Thoracic aorta (tissue), 2 donors: ENCODE measurements at places on chromosomes 11 and 22. TPM values are rescaled to one million over a fixed set of nuclear protein-coding genes. Genes with fewer than 3 reads are reported as not detected.

GPR137 gene
- 8.7 TPM for total RNA-seq

FJX1 gene
- total RNA-seq = 5.4 TPM

TRPM5 gene
- not detected for total RNA-seq

DNA sequence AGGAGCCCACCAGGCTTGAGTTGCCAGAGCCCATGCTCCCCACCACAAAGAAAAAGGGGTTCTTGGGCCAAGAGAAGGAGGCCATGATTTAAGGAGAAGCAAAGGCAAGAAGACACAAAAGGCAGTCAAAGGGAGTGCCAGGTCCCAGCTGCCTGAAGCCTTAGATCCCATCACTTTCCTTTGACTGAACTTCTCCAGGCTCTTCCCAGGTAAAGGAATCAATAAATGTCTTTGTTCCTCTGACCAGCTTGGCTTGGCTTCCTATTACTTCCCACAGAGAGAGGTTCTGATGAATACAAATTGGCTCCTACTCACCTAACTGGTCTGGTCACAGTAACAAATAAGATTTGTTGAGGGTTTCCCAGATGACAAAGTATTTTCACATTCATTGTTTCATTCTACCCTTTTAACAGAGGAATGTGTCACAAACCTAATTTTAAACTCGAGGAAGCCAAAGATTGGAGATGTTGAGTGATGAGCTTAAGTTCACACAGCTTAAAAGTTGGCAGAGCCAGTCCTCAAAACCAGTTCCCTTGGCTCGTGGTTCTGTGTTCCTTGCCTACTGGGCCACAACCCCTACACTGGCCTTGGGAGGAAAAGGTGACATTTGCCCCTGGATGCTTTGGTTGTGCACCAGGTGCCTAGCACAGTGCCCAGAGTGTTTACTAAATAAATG is 96.4 kb upstream of the SESN3 start:
- H3K27ac ChIP-seq = no peak overlapping the region
- H3K4me3 ChIP-seq = no peak overlapping the region
- H3K4me1 ChIP-seq = peaks cover 4% of the 10 kb centered on the region
- H3K36me3 ChIP-seq = no peaks in the 10 kb centered on the region

GRCh38 chr22:22449819-22450218 is 58.7 kb downstream of the ZNF280B start:
- no peak overlapping the region for H3K27ac ChIP-seq
- H3K36me3 ChIP-seq = no peaks in the 10 kb centered on the region
- H3K4me1 ChIP-seq = no peaks in the 10 kb centered on the region
- no peak for DNase-seq
- H3K27me3 ChIP-seq = no peaks in the 10 kb centered on the region
- no peak overlapping the region for H3K4me3 ChIP-seq

- H3K36me3 ChIP-seq = no peaks in the 10 kb centered on the region
- H3K4me1 ChIP-seq = no peaks in the 10 kb centered on the region
- no peak overlapping the region for H3K27ac ChIP-seq
- no peak overlapping the region for H3K4me3 ChIP-seq
- no peak for DNase-seq
- no peaks in the 10 kb centered on the region for H3K27me3 ChIP-seq
Observed at GRCh38 chr11:119470317-119471291, 47.6 kb upstream of the THY1 start.

- H3K27ac ChIP-seq = no peak overlapping the region
- H3K4me3 ChIP-seq = no peak overlapping the region
- no peak for DNase-seq
- peaks cover 19% of the 10 kb centered on the region for H3K36me3 ChIP-seq
Observed at GRCh38 chr11:95776859-95777258, 12.7 kb downstream of the FAM76B start.

DNA sequence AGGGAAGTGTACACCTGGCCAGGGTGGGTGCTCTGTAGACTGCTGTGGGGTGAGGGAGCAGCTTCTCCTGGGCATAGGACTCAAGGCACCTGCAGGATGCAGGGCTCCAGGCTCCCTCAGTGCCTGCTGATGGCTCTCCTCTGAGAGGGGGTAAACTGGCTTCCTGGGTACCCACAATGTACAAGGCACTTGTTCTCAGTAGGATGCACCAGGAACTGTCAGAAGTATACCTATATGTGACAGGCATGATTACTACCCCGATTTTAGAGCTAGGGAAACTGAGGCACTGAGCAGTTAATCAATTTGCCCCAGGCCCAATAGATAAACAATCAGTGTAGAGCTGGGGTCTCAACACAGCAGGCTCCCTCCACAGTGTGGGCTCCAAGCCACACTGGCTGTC is 31.4 kb upstream of the GNAZ start:
- no peak overlapping the region for H3K27ac ChIP-seq
- H3K36me3 ChIP-seq = no peaks in the 10 kb centered on the region
- no peaks in the 10 kb centered on the region for H3K4me1 ChIP-seq
- H3K4me3 ChIP-seq = no peak overlapping the region
